ENCODE measurements at places on chromosomes 2 and 18. TPM values are rescaled to one million over a fixed set of nuclear protein-coding genes. Genes with fewer than 3 reads are reported as not detected.

HSPD1 gene
- 312 TPM for total RNA-seq

SPP2 gene
- not detected for total RNA-seq

UPP2 gene
- not detected for total RNA-seq

KLF11 gene
- total RNA-seq, result 7.4 TPM

CELF4 gene
- total RNA-seq, result not detected

LANCL1 gene
- 38.5 TPM for total RNA-seq

ALS2 gene
- 28.7 TPM for total RNA-seq

UGT1A1 gene
- total RNA-seq, result not detected

CCDC74A gene
- 6.6 TPM for total RNA-seq

MYL1 gene
- not detected for total RNA-seq

PTPRN gene
- total RNA-seq, result 0.98 TPM

MAPRE3 gene
- total RNA-seq, result 4.3 TPM

RAX gene
- not detected for total RNA-seq

DLX1 gene
- under 0.01 TPM for total RNA-seq

KLHL30 gene
- total RNA-seq, result under 0.01 TPM

IL36RN gene
- total RNA-seq, result not detected

KIF5C gene
- total RNA-seq, result 0.20 TPM

OXER1 gene
- not detected for total RNA-seq

PSMA8 gene
- not detected for total RNA-seq

UGT1A10 gene
- not detected for total RNA-seq

ATAD2B gene
- 11.7 TPM for total RNA-seq

ATP5F1A gene
- 689 TPM for total RNA-seq

SH3RF3 gene
- 7.3 TPM for total RNA-seq

SERPINB4 gene
- under 0.01 TPM for total RNA-seq

MAPK4 gene
- total RNA-seq, result not detected

KRTCAP3 gene
- total RNA-seq, result not detected

STEAP3 gene
- total RNA-seq, result 90.5 TPM

RAB27B gene
- 28.7 TPM for total RNA-seq

CCDC141 gene
- total RNA-seq, result under 0.01 TPM

CHMP3 gene
- total RNA-seq, result 43.4 TPM
